Fibroblast of skin of left quadriceps (primary cell): ENCODE measurements at places on chromosomes 13 and 19.

GRCh38 chr13:56356690-56357089 is 784.0 kb upstream of the PRR20A start:
- DNase-seq: no peak

- DNase-seq: no peak
These were observed 422 bp upstream of the ZNF575 start for GRCh38 chr19:43532571-43532961.

DNA sequence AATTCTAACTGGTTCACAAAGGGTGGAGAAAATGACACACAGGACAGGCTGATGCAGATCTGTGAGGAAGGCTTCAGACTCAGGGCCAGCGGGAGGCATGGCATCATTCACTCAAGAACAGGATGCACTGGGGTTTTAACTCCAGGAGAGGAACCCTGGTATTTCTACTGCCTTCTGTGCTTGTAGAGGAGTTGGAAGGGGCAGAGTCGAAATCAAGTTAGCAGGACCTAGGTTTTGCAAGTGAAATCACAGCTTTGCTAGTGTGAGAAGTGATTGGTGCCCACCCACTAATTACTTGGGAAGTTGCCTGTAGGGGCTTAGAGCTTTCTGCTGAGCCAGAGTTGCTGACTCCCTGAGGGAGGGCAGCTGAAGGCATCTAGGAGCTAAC is 92.7 kb downstream of the AKAP11 start:
- no peak for DNase-seq

DNA sequence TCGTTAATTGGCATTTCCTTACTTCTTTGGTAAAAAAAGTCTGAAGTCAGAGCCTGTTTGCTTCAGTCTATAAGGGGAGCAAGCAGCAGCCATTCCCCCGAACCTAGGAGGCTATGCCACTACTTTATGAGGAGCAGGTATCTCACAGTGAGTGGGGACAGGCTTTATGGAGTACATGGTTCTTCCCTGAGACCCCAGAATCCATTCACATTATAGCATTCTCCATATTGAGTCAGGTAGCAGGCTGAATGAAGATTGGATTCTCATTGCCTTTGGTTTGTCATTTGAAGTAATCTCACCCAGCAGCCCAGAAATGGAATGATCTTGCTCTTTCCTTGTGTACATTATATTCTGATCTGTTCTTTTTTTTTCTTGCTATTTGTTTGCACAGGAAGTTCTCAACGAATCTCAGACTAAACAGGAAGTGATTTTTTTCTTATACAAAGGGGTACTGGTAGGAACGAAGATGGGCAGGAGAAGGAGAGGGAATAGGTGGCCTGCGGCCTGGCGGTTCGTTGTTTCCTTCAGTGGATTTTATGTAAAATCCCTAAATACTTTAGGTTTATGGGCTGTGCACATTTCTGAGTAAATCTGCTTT is 74.4 kb downstream of the ARHGAP35 start:
- DNase-seq: no peak

DNA sequence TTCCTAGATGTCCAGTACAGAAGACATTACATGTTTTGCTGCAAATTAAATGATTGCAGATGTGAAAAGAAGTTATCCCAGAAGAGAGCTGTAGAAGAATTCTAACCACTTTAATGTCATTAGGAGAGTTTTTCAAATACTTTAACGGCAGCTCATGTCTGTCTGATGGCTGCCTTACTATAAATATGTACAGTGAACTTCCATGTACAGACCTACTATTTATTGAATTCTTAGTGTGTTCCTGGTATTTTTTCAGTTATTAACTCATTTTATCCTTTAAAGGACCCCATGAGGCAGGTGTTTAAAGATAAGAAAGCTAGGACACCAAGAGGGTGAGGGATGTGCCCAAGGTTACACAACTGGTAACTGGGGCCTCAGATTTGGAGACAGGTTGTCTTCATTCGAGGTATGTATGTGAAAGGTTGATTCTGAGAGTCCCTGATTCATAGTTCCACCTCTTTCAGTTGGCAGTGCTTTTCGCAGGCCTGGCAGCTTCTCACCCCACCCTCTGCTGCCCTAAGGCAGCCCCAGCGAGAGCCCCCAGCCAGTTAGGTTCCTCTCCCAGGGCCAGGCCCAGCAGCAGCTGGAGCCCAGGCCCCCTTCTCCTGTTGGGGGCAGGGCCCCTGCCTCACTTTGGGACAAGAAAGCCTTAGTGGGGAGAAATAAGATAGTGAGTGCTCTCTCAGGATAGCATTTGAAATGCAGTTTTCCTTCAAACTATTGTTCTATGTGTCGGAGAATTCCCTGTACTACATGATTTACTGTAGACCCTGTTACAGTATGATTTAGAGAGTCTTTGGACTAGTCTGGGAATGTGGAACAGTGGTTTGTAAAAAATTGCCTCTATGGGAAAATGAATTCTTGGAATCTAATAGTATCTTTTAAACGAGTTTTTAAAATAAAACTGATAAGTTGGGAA is 67.7 kb upstream of the TEX29 start:
- DNase-seq: peak; percentile 54

DNA sequence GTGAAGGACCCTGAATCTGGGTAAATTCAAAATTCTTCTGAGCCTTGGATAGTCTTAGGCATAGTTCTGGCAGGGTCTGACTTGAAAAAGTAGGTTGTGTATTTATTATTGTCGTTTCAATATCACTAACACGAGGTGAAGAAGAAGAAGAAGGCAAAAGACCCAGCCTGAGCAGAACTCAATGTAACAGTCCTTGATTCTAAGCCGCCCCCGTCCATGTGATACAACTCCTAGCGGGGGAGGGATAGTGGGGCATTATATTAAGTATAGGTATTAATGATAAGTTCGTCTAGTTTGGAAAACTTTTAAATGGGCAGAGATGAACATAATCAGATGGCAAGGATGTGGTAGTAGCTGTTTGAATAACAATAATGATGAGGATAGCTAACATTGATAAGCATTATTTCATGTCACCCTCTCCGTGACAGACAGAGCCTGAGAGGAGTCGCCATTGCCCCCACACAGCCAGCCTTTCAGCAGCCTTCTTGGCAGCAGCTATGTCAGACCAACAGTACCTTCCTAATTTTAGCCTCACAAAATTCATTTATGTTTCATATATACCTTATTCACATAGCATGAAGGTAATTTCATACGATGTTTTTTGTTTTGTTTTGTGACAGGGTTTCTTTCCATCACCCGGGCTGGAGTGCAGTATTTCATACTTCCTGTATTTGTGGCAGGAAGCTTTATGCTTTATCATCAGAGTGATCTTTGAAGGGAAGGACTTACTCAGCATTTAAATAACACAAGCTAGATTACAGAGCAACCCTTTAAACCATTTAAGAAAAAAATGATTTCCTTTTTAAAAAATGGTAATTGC is 64.4 kb upstream of the NPAS1 start:
- no peak for DNase-seq
